ENCODE measurements at places on chromosomes 11 and 22. TPM values are rescaled to one million over a fixed set of nuclear protein-coding genes. Genes with fewer than 3 reads are reported as not detected.

The LAYN gene
- 9.3 TPM for total RNA-seq

The VPS26B gene
- 27.0 TPM for total RNA-seq

The CHEK2 gene
- 74.9 TPM for total RNA-seq

The CD3G gene
- total RNA-seq: not detected

The SOX6 gene
- total RNA-seq: not detected

DNA sequence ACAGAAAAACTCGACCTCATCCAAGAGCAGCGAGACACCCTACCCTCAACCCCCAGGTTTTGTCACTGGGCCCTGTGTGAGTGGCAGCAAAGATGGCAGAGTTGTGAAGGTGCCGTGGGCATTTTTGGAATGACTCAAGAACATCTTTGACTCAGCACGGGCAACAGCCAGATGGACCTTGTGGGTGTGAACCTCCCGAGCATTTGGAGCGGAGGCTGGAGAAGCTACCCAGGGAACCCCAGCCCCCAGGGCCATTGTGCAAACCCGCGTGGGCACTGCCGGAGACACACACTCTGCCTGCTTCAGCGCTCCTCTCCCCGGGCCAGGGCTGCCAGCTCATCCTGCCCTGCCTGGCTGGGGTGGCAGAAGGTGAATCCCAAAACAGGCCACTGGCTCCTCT is 66.1 kb downstream of the PANX1 start:
- no peak overlapping the region for H3K27ac ChIP-seq
- no peaks in the 10 kb centered on the region for H3K4me1 ChIP-seq
- H3K36me3 ChIP-seq: no peaks in the 10 kb centered on the region
- no peak for DNase-seq
- no peaks in the 10 kb centered on the region for H3K27me3 ChIP-seq

DNA sequence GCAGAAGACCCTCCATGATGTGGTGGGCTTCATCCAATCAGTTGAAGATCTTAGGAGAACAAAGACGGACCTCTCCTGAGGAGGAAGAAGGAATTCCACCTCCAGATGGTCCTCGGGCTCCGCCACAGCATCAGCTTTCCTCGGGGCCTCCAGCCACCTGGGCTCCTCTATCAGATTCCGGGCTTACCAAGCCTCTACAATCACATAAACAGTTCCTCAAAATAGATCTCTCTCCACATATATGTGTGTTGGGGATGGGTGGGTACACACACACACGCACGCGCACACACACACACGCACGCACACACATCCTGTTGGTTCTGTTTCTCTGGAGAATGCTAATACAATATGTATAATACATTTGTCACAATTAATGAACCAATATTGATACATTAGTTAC is 18.8 kb upstream of the NLRP6 start:
- no peaks in the 10 kb centered on the region for H3K36me3 ChIP-seq
- H3K4me3 ChIP-seq: no peak overlapping the region
- no peaks in the 10 kb centered on the region for H3K4me1 ChIP-seq
- no peak for DNase-seq
- no peaks in the 10 kb centered on the region for H3K27me3 ChIP-seq
- H3K27ac ChIP-seq: no peak overlapping the region

- H3K4me1 ChIP-seq: no peaks in the 10 kb centered on the region
- no peaks in the 10 kb centered on the region for H3K36me3 ChIP-seq
- no peak overlapping the region for H3K27ac ChIP-seq
- H3K27me3 ChIP-seq: no peaks in the 10 kb centered on the region
- H3K4me3 ChIP-seq: no peak overlapping the region
- DNase-seq: no peak
These were observed 44.8 kb downstream of the GAS2 start for GRCh38 chr11:22711071-22711770.

- H3K36me3 ChIP-seq: no peaks in the 10 kb centered on the region
- H3K4me1 ChIP-seq: peaks cover 2% of the 10 kb centered on the region
- H3K4me3 ChIP-seq: no peak overlapping the region
- no peaks in the 10 kb centered on the region for H3K27me3 ChIP-seq
- no peak for DNase-seq
These were observed 74.8 kb downstream of the NAT10 start for GRCh38 chr11:34180040-34180813.

GRCh38 chr11:120549346-120549745 is 37.8 kb downstream of the GRIK4 start:
- no peak for DNase-seq
- H3K4me3 ChIP-seq: no peak overlapping the region
- peaks cover 4% of the 10 kb centered on the region for H3K4me1 ChIP-seq
- H3K27ac ChIP-seq: no peak overlapping the region
- no peaks in the 10 kb centered on the region for H3K27me3 ChIP-seq

GRCh38 chr11:7364660-7365059 is 113.0 kb downstream of the SYT9 start:
- no peaks in the 10 kb centered on the region for H3K27me3 ChIP-seq
- H3K27ac ChIP-seq: no peak overlapping the region
- no peaks in the 10 kb centered on the region for H3K36me3 ChIP-seq
- DNase-seq: no peak
- no peak overlapping the region for H3K4me3 ChIP-seq

- no peaks in the 10 kb centered on the region for H3K4me1 ChIP-seq
- H3K36me3 ChIP-seq: no peaks in the 10 kb centered on the region
- no peak overlapping the region for H3K4me3 ChIP-seq
- H3K27ac ChIP-seq: no peak overlapping the region
- DNase-seq: no peak
These were observed 55.9 kb downstream of the LRRC32 start for GRCh38 chr11:76614471-76615179.

DNA sequence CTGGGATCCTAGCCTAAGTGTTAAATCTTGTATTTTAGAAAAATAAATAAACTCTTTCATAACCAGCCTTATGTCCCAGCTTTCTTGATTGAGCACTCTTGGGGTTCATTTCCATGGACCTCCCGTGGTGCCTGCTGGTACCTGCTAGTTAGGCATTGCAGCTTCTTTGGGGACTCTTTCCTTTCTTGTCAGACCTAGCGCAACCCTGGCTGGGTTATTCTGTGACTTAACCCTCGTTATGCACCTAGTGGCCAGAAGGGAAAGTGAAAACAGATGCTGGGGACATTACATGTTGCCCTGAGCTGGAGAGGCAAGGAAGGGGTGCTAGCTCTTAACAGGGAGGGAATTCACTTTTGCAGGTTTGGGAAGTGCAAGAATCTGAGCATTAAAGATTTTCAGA is 46.8 kb downstream of the APIP start:
- H3K4me1 ChIP-seq: no peaks in the 10 kb centered on the region
- H3K36me3 ChIP-seq: no peaks in the 10 kb centered on the region
- DNase-seq: no peak
- H3K27ac ChIP-seq: no peak overlapping the region
- no peaks in the 10 kb centered on the region for H3K27me3 ChIP-seq

GRCh38 chr22:27309697-27310096 is 491.9 kb downstream of the MN1 start:
- H3K4me3 ChIP-seq: no peak overlapping the region
- no peaks in the 10 kb centered on the region for H3K36me3 ChIP-seq
- H3K4me1 ChIP-seq: peaks cover 23% of the 10 kb centered on the region
- no peaks in the 10 kb centered on the region for H3K27me3 ChIP-seq

- no peak overlapping the region for H3K4me3 ChIP-seq
- no peaks in the 10 kb centered on the region for H3K4me1 ChIP-seq
- H3K36me3 ChIP-seq: no peaks in the 10 kb centered on the region
These were observed 684.0 kb downstream of the OPCML start for GRCh38 chr11:132848336-132848735.

- H3K36me3 ChIP-seq: no peaks in the 10 kb centered on the region
- no peak overlapping the region for H3K27ac ChIP-seq
- H3K4me3 ChIP-seq: no peak overlapping the region
- no peaks in the 10 kb centered on the region for H3K4me1 ChIP-seq
- H3K27me3 ChIP-seq: no peaks in the 10 kb centered on the region
These were observed 91.3 kb downstream of the CEP164 start for GRCh38 chr11:117418737-117419481.

DNA sequence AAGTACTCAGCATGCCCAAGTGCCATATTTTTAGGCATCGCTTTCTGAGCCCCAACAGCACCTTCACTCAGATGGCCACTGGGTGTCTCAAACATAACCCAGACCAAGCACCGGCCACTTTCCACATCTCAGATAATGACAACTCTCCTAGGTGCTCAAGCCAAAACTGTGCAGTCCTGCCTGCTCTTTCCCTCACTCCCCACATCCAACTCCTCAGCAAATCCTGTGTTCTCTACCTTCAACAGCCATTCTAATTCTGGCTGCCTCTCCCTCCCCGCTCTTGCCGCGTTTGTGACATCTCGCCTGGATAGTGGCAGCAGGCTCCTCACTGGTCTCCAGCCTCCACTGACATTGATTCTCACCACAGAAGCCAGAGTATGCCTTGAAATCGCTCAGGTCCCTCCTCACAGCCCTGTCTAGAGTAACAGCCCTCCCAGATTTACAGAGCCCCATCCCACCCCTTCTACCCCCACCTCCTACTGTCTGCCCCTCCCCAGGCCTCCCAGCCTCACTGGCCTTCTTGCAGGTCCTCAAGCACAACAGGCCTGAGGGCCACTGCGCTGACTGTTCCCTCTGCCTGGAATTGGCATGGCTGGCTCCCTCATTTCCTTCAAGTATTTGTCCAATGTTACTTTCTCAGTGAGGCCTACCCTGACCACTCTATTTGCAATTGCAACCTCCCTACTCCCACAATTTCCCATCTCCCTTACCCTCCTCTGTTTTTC is 1.3 kb upstream of the PHETA2 start:
- no peak overlapping the region for H3K27ac ChIP-seq
- H3K36me3 ChIP-seq: no peaks in the 10 kb centered on the region
- DNase-seq: no peak
- peaks cover 10% of the 10 kb centered on the region for H3K4me1 ChIP-seq
- no peak overlapping the region for H3K4me3 ChIP-seq

GRCh38 chr11:113526521-113526920 is 51.3 kb upstream of the DRD2 start:
- no peaks in the 10 kb centered on the region for H3K27me3 ChIP-seq
- no peak overlapping the region for H3K4me3 ChIP-seq
- no peak overlapping the region for H3K27ac ChIP-seq
- no peaks in the 10 kb centered on the region for H3K36me3 ChIP-seq

DNA sequence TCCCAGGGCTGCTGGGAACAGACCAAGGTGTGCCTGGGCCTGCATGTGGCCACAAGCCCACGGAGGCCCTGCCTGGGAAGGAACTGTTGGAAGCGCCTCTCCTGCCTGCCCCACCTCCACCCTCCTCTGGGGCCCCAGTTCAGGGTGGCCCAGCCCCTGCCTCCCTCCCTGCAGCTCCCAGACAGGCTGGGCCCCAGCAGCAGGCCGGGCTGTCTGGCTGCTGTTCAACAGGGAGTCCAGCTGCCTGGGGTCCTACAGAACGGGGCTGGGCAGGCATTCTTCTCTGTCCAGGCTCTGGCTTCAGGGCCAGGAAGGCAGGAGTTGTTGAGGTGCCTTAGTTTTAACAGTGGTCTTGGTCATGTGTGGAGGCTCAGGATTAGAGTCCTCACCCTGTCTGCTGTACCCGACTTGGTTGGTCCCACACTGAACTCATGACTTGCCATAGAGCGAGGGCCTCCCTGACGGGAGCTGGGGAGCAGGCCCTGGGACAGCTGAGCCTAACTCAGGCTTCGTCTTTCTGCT is 11.8 kb downstream of the PRDM11 start:
- DNase-seq: no peak
- H3K27ac ChIP-seq: no peak overlapping the region
- H3K4me1 ChIP-seq: no peaks in the 10 kb centered on the region
- no peaks in the 10 kb centered on the region for H3K36me3 ChIP-seq
- no peaks in the 10 kb centered on the region for H3K27me3 ChIP-seq
- H3K4me3 ChIP-seq: no peak overlapping the region

DNA sequence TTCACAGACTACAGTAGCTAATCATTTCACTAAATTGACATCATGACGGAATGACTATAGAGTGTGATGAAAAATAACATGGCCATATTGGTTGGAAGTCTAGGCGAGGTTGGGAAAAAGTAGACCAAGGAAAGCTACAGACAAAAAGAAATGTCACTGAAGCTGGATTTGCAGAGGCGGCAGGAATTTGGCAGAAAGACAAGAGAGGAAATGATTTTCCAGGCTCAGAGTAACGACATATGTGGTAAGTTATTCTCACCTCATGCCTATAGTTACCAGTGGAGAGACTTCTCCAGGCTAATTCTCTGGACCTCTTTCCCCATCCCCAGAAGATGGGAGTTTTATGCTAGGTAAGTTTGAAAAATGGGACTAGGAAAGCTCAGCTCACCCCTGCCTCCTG is 1005.8 kb upstream of the CCDC90B start:
- no peaks in the 10 kb centered on the region for H3K27me3 ChIP-seq
- H3K36me3 ChIP-seq: no peaks in the 10 kb centered on the region
- no peak for DNase-seq
- H3K4me1 ChIP-seq: no peaks in the 10 kb centered on the region
- no peak overlapping the region for H3K4me3 ChIP-seq

GRCh38 chr11:83970061-83970671 is 684.0 kb upstream of the CCDC90B start:
- no peaks in the 10 kb centered on the region for H3K36me3 ChIP-seq
- no peak for DNase-seq
- H3K27ac ChIP-seq: no peak overlapping the region
- no peaks in the 10 kb centered on the region for H3K4me1 ChIP-seq
- no peak overlapping the region for H3K4me3 ChIP-seq

GRCh38 chr11:129313541-129314297 is 61.9 kb upstream of the BARX2 start:
- H3K27me3 ChIP-seq: no peaks in the 10 kb centered on the region
- H3K36me3 ChIP-seq: no peaks in the 10 kb centered on the region
- no peak overlapping the region for H3K27ac ChIP-seq
- DNase-seq: no peak
- H3K4me3 ChIP-seq: no peak overlapping the region
- peaks cover 6% of the 10 kb centered on the region for H3K4me1 ChIP-seq

DNA sequence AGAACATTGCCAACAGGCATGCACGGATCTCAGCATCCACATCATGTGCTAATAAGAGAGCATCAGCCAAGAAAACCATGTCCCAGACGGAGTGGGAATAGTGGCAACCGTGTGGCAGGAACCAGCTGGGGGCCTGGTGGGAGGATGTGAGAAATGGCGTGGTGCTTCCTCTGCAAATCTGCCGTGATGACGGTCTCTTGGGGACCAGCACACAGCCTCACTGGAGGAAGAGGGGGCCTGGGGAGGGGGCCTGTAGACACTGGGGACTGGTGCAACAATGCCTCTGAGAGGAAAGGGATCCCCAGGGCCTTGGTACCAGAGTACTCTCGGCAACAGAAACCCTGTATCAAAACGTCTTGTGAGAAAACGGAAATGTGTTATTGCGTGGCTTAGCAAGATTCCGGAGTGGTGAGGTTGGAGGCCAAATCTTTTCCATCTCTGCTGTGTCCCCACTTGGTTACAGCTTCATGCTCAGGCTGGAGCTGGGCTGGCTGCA is 154.3 kb upstream of the TBCEL start:
- no peaks in the 10 kb centered on the region for H3K36me3 ChIP-seq
- H3K27ac ChIP-seq: no peak overlapping the region
- H3K4me3 ChIP-seq: no peak overlapping the region
- no peaks in the 10 kb centered on the region for H3K4me1 ChIP-seq
- no peak for DNase-seq
